Thyroid gland (tissue), 4 donors: ENCODE measurements at places on chromosomes 1 and 21.

- DNase-seq, result no peak
These were observed 94.5 kb downstream of the GLIS1 start for GRCh38 chr1:53644496-53644895.

GRCh38 chr1:226121049-226121586 is 58.6 kb downstream of the H3-3A start:
- no peak for DNase-seq

DNA sequence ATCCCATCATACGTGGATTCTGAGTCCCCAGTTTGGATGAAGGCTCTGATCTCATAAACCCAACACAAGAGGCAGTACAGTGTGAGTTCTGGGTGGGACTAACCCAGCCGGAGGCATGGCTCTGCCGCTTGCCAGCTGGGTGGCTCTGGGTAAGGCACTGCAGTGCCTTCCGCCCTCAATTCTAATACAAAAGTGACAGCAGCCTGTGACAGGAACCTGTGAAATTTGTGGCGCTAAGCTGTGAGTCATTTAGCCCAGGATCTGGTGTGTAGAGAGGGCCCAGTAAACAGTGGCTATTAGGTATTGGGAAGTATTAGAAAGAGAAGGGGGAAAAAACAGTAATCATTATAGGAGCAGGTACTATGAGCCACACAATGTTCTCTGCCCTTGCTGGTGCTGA is 23.3 kb downstream of the HSPG2 start:
- no peak for DNase-seq

DNA sequence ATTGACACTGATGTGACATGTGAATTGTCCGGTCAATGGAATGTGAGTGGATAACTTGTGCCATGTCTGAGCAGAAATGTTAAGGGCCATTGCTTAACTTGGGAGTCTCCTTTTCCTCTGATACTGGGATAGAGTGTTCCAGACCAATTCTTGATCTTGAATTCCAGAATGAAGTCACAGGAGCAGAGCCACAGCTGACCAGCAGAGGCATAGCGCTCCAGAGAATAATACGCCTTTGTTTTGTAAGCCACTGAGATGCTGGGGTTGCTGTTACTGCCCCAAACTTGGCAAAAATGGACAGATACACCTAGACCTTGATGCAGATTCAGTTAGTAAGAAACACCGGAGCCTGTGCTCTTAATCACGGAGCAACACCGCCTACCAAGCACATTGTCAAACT is 6.3 kb downstream of the KCNJ6 start:
- no peak for DNase-seq

DNA sequence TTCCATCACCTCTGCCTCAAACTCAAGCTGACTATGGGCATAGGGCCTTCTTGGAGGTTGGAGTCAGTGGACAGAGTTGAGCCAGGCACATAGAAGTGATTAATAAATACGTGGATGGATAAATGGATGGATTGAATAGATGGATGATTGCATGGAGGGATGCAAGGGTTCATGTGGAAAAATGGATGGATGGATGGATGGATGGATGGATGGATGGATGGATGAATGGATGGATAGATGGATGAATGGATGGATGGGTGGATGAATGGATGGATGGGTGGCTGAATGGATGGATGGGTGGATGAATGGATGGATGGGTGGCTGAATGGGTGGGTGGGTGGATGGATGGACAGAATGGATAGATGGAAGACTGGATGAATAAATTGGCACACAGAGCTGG is 40.1 kb upstream of the ZBTB40 start:
- DNase-seq, result no peak

GRCh38 chr1:172148707-172149106 is 271.8 kb upstream of the C1orf105 start:
- no peak for DNase-seq

DNA sequence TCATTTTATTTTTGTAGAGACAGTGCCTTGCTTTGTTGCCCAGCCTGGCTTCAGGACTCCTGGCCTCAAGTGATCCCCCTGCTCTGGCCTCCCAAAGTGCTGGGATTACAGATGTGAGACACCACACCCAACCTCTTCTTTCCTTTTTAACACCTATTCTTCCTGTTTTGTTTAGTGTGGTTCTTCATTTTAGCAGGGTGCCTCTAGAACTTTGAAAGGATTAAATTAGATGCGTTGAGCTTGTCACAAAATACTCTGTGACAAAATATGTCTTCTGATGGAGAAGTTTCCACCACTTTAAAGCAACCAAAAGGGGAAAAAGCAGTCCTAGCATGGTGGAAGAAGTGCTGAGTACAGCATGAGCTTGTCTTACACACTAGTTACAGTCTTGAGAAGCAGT is 42.0 kb downstream of the CDC14A start:
- DNase-seq, result no peak

DNA sequence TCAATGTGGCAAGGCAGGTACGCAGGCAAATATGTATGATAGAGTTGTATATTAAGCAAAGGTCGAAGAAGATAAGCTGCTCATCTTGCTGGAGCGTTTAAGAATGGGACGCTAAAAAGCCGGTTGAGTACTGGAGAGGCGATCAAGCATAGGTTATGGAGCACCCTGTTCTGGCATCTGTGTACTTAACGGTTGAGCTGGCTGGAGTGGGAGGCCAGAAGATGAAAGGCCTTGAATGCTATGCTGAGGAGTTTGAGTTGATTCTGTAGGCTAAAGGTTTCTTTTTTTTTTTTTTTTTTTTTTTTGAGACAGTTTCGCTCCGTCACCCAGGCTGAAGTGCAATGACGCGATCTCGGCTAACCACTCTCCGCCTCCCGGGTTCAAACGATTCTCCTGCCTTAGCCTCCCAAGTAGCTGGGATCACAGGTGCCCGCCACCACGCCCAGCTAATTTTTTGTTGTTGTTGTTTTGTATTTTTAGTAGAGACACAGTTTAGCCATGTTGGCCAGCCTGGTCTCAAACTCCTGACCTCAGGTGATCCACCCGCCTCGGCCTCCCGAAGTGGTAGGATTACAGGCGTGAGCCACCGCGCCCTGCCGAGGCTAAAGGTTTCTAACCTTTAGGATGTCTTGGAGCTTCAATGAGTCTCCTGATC is 850 bp upstream of the KHDC4 start:
- DNase-seq, result peak; percentile 89

DNA sequence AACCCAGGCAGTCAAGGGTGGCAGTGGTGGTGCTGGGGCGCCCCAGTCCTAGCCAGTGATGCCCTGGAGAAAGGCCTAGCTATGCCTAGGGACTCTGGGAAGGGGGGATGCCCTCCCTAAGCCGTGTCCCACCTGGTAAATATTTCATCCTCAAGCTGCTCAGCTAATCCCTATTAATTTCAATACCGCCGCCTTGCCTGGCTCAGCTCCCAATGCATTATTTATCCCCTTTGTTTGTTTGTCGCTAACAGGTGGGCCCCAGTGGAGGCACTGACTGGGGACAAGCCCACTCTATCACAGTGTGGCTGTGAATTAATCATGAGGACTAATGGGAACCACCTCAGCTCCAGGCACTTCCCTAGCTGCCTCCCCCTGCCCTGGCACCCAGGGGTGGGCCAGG is 22.5 kb downstream of the DMAP1 start:
- no peak for DNase-seq

DNA sequence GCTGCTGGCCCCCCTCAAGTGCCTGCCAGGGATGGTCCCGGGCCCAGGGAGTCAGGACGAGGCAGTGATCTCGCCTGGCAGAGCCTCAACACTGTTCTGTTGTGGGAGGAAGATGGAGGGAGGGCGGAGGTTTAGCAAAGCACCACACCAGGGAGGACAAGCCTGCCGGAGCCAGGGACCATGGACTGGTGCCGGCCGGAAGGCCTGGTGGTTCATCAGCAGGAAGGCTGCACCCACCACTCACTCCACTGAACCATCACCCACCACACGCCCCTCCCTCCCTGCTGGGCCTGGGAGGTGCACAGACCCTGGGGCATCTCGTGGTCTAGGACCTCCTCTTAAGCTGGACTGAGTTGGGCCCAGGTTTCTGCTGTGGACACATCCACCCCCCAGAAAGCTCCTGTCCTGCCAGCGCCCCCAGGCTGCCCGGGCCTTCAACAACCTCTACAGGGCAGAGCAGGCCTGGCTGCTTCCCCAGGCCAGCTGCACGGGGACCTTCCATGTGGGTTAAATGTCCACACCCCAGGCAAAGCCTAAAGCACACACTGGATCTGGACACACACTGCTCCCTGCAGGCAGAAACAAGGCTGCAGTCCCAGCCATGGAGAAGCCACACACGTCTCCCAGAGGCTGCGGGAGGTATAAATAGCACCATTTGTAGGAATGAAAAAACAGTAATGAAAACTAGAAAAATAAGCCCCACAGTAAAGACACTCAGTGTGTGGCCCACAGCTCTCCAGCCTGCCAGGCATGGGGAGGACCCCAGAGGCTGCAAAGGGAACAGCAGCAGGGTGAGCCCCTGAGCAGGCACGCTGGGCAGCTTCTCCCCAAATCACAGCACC is 10.4 kb upstream of the TMEM240 start:
- peak; percentile 20 for DNase-seq
